ENCODE measurements at places on chromosomes 4 and X.

- no peak for DNase-seq
Measured at GRCh38 chrX:43633757-43634156, 22.3 kb upstream of the MAOA start.

DNA sequence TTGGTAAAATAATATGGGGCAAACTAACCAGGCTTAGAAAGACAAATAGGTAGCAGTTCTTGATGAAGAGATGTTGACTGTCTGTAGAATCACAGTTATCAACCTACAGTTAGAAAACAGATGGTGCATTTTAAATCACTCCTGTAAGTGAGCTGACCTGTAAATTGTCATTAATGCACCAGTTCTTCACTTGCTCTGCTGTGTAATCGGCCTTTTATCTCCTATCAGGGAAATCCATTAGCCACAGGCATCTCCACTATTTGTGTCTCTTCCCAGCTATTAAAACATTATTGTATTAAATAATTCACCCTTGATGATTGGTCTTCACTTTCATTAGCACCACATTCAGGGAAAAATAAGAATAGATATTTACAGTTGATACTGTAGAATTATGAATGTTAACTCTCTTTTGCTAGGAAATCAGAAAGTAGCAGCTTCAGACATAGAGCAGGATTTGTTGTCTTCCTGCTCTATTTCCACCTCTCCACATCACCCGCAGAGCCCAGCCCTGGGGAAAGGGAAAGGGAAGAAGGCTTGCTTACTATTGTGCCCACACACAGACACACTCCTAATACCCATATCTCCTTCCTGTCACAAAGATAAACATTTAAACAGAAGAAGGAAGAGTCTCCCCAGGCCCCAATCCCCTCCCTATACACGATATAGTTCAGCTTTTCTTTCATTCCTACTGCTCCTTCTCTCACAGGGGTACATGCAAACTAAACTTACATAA is 97.1 kb downstream of the REELD1 start:
- no peak for DNase-seq

DNA sequence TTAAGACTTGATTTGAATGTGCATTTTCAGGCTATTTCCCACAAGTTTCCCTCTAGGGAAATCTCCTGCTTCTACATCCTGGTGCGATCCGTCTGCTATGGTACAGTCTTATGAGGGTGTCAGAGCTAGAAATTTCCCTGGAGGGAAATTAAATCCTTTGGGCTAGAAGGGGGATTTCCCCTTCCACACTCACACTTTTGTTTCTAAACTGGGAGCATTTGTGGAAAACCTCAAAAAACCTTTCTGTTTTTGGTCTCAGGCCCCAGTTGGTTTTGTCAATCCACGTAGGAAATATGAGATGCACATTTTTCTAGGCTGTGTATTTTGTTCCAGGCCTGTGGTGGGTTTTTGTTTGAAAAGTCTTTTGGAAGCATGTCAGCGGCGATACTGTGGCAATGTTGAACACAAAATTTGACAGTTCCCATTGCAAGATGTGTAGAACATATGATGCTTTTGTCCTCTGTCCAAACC is 17.8 kb downstream of the HMGB3 start:
- DNase-seq: no peak

DNA sequence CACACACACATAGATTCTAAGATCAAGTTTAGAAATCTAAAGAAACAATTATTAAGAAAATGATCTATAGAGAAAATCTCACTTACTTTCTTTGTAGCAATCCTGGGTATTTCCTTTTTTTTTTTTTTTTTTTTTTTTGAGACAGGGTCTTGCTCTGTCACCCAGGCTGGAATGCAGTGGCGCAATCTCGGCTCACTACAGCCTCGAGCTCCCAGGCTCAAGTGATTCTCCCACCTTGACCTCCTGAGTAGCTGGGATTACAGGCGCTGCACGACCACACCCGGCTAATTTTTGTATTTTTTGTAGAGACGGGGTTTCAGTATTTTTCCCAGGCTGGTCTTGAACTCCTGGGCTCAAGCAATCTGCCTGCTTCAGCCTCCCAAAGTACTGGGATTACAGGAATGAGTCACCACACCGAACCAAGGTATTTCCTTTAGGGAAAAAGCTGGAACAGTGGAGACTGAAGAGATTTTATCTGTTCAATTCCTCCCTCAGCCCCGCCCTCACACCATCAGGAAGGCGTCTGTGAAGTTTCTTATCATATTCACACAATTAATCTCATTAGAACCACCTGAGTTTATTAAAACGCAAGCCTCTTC is at the start of gene TRIML2:
TRIML2 (minus strand) TSS at position 447 of the 599 bp plus-strand sequence. CDS start 4,235 bp downstream, outside the sequence.
- DNase-seq: no peak

GRCh38 chr4:87353592-87353991 is 30.9 kb upstream of the HSD17B13 start:
- no peak for DNase-seq

- no peak for DNase-seq
Measured at GRCh38 chrX:11103751-11104150, 7.4 kb upstream of the HCCS start.

Data from left renal cortex interstitium (tissue), 4 donors.